ENCODE measurements at places on chromosomes 2 and 18.

- DNase-seq: no peak
Measured at GRCh38 chr2:109341355-109342255, 212.6 kb downstream of the SH3RF3 start.

GRCh38 chr2:26355038-26355995 lies 8.7 kb upstream of the ADGRF3 start:
- no peak for DNase-seq

- DNase-seq: no peak
Measured at GRCh38 chr2:5315512-5315911, 376.7 kb upstream of the SOX11 start.

GRCh38 chr18:36582988-36583745 lies 245.6 kb downstream of the TPGS2 start:
- DNase-seq: no peak

DNA sequence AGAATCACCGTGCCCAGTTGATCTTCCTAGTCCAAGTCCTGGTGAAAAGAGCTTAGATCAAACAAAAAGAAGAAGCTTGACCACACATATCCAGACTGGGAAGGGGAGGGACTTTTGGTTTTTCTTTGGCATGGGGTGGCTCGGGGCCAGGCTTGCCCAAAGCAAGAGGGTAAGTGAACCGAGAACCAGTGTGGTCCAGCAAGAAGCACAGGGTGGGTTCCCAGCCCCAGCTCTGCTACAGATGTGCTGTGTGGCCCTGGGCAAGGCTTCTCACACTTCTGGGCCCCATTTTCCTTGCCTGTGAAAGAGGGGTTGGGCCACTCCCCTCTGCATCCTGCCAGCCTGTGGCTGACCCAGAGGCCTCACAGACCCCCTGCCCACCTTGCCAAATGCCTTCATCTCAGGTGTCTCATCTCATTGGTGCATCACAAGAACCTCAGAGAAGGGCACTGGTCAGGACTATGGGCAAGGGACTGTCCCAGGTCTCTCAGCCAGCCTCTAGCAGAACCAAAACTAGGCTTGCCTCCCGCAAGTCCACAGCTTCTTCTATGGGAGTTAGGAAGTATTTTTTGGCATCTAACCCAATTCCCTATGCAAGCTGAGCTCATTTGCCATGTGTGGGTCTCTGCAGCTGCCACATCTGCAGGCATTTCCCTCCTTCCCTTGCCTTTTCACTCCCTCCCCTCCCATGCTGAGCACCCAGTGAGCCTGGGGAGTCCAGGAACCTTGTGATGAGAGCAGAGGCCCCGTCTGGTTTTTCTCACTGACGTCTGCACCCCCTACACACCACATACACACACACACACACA lies 6.9 kb downstream of the ATP6V1B1 start:
- no peak for DNase-seq

- DNase-seq: no peak
Measured at GRCh38 chr18:3761266-3761665, 311.3 kb downstream of the TGIF1 start.

DNA sequence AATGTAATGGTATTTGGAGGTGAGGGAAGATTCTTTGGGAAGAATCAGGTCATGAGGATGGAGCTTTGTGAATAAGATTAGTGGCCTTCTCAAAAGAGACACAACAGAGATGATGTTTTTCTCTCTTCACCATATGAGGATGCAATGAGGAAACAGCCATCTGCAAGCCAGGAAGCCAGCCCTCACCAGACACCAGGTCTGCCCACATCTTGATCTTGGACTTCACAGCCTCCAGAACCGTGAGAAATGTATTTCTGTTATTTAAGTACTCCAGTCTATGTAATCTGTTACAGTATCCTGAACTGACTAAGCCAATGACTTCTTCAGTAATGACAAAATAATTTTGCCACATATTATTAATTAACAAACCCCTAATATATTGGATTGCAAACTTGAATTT lies 28.3 kb downstream of the CYRIA start:
- DNase-seq: no peak

DNA sequence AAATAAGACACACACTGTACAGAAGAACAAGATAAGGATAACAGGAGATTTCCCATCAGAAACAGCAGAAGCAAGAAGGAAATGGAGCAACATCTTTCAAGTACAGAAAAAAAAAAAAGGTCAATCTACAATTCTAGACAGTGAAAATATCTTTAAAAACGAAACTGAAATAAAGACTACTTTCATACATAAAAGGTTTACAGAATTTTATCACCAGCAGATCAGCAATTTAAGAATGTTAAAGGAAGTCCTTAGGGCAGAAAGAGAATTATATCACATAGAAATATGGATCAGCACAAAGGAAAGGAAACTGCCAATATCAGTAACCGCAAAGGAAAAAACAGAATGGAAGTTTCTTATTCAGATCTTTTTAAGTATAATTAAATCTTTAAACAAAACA lies 931.0 kb downstream of the EPHA4 start:
- DNase-seq: no peak

DNA sequence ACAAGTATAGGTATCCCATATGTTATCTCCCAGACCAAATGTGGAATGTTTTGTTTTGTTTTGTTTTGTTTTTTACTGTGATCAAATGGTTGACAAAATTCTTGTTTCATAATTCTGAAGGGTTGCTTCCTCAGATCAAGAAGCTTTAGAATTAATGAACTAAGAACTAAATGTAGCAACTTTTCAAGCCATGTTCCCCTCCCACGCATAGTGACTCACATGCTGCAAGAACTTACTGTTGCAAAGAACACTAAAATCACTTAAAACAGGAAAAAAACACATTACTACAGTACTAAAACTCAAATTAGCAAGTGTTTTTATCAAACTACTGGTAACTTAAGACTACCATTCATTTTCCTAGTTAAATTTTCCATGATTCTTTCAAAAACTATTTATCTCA lies 30.6 kb downstream of the HNRNPLL start:
- DNase-seq: peak; percentile 20

DNA sequence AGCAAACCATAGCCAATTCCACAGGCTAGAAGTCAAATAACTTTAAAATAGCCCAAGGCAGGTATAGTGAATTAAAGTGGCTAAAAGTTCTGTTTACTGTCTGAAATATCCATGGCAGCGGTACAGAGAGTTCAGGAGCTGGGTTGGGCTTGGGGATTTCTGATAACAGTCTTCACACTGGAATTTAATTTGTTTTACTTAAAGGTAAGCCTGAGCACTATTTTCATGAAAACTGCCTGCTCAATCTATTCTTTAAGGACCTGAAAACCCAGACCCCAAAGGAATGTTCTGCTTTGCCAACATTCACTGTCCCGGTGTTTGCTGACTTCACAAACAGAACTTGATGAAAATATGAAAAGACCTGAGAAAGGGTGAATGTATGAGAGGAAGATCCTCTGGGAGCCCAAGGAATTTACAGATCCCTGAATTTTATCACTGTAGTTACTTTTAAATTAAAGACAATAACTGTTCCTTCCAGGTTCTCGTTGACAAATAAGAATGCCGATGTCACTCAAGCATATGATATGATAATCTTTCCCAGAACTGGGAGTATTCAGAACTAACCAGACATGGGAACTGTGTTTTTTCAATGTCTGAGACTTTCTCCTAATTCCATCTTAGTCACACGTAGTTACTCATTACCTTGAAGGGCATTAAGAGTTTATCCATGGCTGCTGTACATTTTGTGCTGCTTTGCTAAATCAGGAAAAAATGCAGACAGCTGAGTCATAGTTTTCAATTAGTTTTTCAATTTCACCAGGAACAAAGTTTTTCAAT lies 28.3 kb upstream of the ITGB6 start:
- no peak for DNase-seq
